ENCODE measurements at places on chromosomes 12 and 14.

DNA sequence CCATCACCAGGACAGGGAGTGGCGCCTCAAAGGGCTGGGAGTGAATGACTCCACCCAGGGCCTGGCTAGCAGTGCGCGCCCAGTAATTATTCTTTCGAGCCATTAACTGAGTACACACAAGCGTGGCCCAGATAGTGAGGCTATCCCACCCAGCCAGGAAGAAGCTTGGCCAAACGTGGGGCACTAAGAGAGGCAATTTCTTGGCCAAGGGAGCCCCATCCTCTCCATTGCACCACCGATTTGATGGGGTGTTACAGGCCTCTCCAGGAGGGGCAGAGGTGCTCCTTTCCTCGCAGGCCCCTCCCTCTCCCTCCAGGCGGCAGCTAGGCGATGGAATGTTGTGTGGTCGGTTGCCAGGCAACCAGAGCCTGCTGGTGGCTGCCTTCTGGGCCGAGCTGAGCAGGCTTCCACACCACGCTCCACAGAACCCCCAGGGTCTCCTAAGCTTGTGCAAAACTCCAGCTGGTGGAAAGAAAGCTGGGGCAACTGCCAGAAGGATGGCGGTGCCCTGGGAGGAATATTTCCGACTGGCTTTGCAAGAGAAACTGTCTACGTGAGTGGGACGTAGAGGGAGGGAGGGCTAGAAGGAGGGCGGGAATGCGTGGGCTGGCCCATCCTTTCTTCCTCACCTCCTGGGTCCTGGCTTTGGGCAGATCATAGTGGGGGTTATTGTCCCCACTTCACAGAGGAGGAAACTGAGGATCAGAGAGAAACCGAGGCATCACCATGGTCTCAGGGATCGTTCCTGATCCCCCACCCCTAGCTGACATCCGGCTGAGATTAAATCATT, at the start of gene CFAP73:
Gene CFAP73 (plus strand): TSS at position 364 of the 790 bp plus-strand sequence. CDS start 134 bp downstream, at position 498.
- no peak for DNase-seq

DNA sequence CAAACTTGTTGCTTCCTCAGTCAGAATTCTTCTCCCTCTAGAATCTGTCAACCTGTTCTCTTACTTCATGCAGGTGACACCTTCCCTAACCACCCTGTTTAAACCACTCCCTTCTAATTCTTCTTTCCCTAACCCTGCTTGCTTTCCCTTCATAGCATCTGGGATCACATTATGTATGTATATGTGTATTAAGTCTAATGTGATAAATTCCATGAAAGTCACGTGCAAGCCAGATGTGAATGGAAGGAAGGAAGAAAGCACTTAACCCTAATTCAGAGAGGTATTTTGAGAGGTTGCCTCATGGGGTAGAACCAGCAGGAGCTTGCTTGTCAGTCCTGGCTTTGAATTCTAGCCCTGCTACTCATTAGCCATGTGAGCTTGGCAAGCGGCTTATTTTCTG, 340.0 kb downstream of the TRHDE start:
- DNase-seq: no peak

DNA sequence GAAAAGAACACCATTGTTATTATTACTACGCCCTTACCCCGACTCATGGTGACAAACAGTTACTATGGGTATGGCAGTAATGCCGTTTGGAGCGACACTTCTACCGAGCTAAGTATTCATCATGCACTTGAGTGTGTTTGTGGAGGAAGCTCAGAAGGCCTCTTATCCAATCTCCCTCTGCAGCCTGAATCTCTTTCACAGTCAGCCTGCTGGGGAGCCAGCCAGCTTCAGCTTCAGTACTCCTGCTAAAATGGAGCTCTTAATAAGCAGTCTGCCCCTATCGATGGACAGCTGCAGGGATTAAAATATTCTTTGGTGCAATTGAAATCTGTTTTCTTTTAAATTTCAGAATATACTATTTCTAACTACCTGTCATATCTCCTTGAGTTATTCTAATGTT, 24.7 kb upstream of the ATP5MC2 start:
- DNase-seq: no peak

DNA sequence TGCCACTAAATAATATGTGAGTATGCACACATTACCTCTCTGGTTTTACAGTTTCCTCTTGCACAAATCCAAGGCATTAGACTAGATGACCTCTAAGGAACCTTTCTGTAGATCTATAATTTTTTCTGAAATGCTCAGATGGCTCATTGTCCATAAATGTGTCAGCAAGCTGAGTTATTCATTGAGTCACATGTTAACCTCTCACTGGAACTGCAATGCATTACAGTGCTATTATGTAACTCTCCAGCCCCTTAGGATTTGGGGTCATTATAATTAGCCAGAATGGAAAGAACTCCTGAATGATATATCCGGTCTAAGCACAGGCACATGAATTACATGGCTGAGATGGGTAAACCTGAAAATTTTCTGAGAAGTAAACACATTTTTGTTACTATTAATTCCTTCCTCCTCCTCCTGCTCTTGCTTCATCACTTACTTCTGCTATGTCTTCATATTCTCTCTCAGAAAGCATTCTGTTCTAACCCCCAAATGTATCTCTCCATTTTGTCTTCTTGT, 20.3 kb upstream of the DRAM1 start:
- DNase-seq: no peak

GRCh38 chr14:104980611-104981531, 2.7 kb upstream of the AHNAK2 start:
- no peak for DNase-seq

- no peak for DNase-seq
Measured at GRCh38 chr12:120851944-120852343, 52.2 kb downstream of the SPPL3 start.

DNA sequence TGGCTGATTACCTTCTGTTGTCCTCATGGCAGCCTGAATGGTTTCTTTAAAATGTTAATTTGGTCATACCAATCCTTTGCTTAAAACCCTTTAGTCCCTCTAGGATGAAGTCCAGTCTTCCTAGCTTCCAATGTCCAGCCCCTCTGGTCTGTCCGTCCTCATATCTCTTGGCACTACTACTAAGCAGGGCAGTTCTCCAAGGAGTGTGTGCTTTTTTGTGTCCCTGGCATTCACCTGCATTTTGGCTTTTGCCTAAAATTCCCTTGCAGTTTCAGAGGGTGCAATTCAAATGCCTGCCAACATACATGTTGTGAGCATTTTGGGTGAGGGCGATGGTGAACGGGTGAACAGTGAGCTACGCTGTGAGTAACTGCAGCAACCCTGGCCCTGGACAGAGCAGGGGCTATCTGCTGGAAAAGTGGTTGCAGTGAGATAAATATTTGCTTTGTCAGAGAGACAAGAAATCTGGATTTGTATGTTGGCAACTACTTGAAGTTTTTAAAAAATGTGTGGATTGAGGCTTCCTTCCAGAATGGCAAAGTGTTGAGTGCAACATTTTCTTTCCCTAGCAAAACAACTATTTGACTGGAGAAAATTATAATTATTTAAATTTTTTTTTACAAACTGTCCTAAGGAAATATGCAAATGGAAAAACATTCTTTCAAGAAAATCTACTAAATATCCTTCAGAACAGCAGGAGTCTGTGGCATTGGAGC, 14.6 kb downstream of the GALNT8 start:
- DNase-seq: no peak

DNA sequence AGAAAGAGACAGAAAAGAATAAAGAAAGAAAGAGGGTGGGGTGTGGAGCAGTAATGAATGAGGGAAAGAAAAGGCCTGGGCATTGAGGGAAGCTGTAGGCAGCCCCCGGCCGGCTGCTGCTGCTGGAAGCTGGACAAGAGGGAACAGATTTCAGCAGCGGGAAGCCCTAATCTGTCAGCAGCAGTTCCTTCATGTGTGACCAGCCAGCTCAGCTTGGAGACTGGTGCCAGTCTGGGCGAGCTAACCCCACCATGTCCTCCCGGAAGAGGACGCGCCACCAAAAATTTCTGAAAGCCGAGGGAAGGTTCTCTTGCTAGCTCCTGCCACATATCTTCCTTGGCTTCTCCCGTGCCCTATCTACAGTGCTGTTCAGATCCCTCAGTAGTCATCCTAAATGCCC, 236.8 kb downstream of the GRIN2B start:
- DNase-seq: no peak

DNA sequence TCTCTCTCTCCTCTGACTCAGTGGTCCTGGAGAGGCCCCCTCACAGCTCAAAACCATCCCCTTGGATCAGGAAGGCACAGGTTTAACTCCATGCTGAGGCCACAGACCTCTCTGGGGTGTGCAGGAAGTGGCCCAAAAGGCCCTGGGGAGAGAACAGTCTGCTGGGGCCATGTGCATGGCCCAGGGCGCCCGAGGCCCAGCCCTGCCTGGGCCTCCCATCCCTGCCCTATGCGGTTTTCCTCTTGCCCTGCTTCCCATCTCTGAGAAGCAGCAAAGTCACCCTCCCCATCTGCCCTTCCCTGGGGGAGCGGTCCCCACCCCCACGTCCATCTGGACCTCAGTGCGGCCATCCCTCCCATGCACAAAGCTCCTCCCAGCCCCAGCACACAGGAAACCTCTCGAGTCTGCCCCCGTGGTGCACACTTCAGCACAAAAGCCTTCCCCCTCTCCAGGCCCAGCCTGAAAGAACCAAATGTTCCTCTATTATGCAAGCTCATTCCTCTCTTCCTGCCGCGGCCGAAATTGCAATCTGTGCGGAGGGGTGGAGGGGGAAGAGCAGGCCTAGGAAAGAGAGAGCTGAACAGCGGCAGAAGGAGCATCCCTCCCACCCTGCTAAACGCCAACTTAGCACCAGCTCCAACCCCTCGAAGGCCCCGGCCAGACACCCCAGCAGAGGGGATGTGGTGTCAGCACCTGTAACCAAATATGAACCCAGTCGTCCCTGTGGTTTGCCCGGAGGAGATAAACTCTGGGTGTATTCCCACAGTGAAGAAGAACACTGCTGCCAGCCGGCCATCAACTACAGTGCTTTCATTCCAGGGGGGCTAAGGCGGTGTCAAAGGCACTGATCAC, 108.5 kb downstream of the SCARB1 start:
- DNase-seq: no peak

- DNase-seq: no peak
Measured at GRCh38 chr14:21923820-21924219, 250.2 kb upstream of the OR4E1 start.

DNA sequence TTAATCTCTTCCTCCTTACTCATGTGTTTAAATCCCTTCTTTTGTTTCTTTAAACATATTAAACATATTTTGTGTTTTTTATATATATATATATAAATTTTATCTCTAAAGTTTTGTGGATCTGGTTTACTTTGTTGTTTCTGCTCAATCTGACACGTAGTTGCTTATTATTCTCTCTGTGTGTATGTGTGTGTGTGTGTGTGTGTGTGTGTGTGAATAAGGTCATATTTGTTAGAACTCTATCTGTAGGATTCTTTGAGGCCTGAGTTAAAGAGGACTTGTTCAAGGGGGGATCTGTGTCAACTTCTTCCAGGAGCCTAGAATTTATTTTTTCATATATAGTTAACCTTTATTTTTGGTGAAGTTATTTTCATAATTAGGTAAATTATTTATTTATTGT, 2.7 kb downstream of the GPR65 start:
- DNase-seq: no peak

GRCh38 chr12:102821149-102821548, 95.9 kb downstream of the PAH start:
- DNase-seq: no peak

DNA sequence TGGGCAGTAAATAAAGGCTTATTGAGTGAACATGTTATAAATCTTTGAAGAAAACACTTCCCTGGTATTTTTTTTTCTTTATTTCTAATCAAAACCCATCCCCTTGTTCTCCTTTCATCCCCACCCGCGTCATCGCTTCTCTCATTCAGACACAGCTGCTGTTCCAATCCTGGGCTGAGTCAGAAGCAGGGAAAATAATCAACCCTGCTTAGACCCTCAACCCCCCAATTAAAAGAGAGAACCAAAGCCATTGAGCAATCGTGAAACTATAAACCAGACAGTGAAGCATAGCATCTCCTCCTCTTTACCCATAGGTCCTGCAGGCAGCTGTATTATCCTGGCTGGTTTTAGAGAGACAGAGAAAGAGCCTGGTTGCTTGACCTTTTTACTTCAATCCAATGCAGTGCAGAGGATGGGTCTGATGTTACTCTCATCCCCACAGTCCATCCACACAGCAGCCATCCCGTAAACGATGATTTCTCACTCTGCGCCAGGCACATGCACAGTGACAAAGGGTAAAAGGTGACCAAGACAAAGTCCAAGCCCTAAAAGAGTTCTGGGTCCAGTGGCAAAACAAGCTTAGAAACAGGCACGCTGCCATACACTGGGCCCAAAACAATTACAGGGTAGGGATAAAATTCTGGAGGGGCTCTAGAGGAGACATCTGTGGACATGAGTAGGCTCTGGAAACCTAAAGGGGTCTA, 238.3 kb downstream of the GALC start:
- DNase-seq: no peak

GRCh38 chr14:67319142-67319541, 40.5 kb downstream of the ATP6V1D start:
- DNase-seq: peak; percentile 1

DNA sequence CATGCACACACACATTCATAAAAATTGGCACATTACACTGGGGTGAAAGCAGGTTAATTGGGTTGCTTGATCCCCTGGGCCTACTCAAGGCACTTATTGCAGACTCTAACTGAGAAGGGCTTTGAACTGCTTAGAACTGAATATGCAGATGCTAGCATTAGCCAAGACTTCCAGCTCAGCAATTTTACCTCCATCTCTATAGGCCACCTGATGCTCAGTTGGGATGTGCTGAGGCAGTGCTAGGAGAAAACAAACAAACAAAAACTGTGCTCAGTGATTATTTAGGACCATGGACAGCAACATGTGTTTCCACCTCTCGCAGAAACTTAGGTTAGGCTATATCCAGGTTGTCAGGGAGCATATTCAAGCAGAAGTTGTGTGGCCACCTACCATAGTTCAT, 124.8 kb upstream of the WSCD2 start:
- no peak for DNase-seq

- no peak for DNase-seq
Measured at GRCh38 chr14:25832585-25832984, 765.2 kb downstream of the NOVA1 start.

GRCh38 chr14:73312687-73313086, 75.4 kb downstream of the PAPLN start:
- DNase-seq: no peak

DNA sequence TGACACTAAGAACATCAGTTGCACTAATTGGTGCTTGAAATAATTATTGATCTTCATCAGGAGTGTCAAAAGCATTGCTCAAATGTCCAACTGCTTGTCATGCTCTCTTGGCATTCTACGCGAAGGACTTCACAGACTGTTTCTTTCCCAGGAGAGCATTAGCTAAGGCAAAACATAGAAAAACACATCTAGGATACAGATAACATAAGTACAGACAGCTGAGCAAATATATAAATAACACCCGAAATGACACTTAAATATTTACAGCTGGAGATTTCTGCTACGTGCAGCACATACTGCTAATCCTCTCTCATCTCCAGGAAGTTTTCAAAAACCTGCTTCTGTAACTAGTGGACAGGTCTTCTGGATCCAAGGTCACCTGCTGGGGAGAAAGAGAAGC, 120.0 kb upstream of the PRMT8 start:
- DNase-seq: peak; percentile 66

GRCh38 chr12:57460468-57460784, 841 bp downstream of the GLI1 start:
- DNase-seq: no peak

GRCh38 chr12:18578191-18578590, 159.6 kb downstream of the PLCZ1 start:
- no peak for DNase-seq

GRCh38 chr12:93944201-93944600, 204.2 kb upstream of the PLXNC1 start:
- no peak for DNase-seq

All from NCI-H2029 treated with DMSO at 0.1 percent for 48 hours (cell line).